ENCODE measurements at places on chromosomes 1 and 21.

DNA sequence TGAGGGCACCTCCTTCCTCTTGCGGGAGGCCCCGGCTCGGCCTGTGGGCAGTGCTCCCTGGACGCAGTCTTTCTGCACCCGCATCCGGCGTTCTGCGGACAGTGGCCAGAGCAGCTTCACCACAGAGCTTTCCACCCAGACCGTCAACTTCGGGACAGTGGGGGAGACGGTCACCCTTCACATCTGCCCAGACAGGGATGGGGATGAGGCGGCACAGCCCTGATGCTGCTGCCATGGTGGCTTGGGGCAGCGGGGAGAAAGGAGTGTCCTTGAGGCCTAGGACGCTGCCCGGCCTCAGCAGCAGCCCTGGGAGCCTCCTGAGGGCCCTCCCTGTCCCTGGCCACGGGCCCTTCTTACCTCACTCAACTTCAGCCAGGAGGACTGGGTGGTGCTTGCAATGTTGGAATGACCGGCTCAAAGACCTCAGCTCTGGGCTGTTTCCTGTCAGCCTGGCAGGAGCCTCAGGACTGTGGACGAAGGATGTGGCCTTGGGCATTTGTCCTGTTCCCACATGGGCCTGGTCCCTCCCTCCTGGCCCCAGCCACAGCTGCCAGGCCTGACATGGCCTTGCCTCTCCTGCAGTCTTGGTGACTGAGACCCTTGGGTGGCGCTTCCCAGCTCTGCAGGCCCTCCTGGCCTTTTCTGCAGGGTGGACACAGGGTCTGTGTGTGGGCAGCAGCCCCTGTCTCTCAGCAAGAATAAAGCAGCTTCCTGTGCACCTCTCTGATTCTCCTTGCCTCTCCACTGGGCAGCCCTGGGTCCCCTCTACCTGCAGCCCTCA is 45.9 kb downstream of the TRIM11 start:
- no peak for DNase-seq

DNA sequence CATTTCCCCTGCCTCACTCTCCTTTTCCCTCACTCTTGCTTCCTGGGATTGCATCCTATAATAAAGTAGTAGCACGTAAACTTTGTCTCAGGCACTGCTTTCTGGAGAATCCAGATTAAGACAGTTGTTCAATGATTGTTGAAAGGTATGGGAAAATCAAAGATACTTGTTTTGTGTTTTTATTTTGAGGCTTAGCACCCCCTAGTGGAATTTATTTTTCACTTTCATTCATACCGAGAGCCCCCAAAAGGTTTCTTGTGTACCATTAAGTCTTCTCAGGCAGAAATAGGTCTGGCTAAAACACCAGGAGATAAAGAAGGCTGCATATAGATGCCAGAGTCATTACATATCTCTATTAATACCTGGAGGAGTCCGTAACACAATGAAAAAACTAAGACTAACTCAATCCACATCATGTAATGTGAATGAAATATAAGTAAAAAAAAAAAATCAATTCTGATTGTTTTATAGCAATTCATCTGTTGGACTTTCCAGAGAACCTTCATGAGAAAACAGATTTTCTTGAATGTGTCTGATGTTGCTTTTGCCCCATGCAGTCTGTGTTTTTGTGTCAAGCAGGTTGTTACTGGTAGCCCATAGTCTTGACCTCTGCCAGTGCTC is 103.5 kb downstream of the RPE65 start:
- no peak for DNase-seq

GRCh38 chr1:3945222-3945621 is 45.1 kb upstream of the C1orf174 start:
- DNase-seq, result no peak

DNA sequence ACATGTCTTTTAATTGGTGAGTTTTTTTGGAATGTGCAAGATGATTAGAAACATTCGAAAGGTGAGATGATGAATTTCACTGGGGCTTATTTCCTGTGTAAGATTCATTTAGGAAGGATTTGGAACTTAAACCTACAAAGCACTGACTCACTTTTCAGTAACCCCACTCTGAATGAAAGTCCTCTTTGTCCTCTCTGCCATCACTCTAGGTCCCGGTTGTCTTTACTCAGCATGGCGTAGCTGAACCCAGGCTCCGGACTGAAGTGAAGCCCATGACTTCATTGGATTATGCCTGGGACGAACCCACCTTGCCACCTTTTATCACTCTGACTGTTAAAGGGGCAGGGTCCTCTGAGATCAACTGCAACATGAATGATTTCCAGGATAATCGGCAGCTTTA is 139.4 kb downstream of the VPS13D start:
- DNase-seq, result no peak

DNA sequence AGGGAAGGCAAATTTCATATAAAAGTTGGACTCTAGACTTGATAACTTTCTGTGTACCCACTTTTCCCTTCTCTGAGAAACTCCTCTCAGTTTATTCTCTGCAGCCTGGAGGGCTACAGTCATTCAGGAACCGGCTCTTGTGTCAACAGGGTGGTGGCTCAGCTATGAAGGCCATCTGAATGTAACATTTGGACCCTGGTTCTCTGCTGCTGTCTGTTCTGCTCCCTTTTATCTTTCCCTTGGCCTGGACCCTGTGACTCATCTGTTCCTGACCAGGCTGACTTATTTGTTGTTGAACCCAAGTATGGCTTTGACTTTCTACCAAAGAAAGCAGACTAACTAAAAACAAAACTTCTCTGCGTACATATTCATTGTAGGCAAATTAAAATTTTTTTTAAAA is 75.4 kb downstream of the CENPF start:
- DNase-seq, result no peak

GRCh38 chr1:29974316-29974724 is 738.0 kb downstream of the PTPRU start:
- no peak for DNase-seq

Measured in activated naive CD4-positive, alpha-beta T cell (primary cell).